ENCODE measurements at places on chromosomes 16 and 17.

- no peak for DNase-seq
These were observed 545 bp downstream of the ARHGAP17 start for GRCh38 chr16:25014500-25015147.

DNA sequence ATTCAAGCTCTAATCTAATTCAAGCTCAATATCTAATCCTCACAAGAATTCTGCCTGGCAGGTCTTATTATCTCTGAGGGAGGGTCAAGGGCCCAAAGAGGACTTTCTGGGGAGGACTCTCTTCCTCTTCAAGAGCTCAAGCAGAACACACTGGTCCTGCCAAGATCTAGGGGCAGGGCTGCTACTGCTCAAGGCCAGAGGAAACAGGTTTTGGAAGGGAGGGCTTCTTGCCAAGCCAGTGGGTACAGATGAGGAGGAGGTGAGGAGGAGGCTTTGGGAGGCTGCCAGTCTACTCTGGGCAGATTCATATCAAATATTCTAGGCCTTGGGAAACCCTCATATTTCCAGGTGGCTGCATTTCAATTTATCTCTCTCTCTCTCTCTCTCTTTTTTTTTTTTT, 51.8 kb upstream of the IL34 start:
- no peak for DNase-seq

DNA sequence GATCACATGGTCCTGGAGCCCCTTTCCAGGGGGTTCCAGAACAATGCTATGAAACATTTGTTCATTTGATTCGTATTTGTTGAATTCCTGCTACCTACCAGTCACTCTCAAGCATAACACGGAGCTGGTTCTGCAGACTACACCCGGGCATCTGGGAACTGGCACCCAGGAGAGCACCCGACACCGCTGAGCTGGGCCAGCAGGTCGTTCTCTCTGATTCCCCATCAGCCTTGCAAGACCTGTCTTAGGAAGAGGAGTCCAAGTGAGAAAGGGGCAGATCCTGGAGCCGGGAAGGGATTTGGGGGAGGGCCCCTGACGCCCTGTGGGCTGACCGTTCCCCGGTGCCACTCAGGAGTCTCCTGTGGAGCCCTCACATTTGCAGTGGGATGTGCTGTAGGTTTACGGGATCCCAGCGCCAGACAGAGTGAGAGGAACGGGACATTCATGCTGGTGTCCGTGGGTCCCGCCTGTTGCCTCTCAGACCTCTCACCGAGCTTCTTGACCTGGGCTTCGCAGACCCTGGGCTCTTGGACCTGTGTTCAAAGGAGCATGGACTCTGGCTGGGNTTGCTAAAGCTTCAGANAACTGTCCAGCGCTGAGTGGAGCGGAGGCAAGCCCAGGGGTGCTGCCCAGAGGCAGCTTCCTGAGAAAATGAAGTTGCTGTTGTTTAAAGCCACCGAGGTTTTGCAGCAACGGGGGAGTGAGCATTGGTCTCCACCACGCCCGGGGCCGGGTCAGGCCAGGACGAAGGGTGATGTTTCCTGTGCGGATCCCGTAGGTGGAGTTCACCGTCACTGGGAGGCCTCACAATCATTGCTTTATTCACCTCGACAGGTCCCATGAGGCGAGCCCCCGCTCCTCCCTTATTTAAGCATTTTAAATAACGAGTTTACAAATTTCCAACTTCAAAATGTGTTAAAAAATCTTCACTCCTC, 49.2 kb downstream of the METRNL start:
- no peak for DNase-seq

DNA sequence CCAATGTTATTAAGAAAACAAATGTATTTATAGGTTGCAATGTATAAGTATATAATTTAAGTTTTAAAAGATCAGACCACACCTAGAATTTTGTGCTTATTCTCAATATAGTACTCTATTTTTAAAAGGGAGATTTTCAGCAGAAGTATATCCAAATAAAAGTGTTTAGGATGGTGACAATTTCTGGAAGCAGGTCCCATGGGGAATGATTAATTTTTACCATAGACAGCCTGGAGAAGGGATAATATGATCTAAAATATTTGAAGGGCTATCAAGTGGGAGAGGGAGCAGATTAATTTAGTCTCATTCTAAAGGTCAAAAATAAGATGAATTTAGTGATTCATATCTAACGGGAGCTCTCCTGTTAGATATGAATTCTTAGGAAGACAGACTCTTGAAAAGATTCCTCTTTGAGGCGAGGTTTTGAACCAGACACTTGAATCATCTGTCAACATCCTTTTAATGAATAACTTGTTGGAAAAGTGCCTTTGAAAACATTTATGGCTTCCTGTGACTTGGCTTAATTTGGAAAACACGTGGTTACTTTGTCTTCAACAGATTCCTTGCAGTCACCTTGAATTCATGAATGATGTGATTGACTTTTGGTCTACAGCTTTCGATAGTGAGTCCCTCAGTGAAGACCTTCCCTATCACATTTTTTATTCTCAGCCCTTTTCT, 29.3 kb upstream of the SMIM36 start:
- DNase-seq, result no peak

DNA sequence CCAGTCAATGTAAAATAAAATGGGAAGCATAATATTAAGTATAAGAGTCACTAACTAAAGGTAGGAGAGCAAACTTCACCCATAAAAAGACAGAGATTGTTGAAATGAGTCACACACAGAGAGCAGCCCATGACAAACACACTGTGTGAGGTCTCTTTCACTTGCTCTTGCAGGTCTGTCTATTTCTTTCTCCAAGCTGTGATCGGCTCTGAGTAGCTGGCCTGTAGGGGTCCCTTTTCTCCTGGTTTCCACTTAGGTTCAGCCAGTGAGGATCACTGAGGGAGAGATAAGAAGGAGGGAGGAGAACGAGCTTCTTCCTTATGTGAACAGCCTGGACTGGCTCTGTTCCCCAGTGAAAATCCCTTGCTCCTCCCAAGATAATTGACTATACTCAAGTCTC, 133.7 kb upstream of the HS3ST3A1 start:
- DNase-seq, result no peak

- no peak for DNase-seq
These were observed 12.1 kb upstream of the PRKCB start for GRCh38 chr16:23823475-23824384.

- no peak for DNase-seq
These were observed 15.9 kb downstream of the SLC46A1 start for GRCh38 chr17:28390141-28390540.

- no peak for DNase-seq
These were observed 48.5 kb downstream of the IRF8 start for GRCh38 chr16:85947230-85948137.

GRCh38 chr17:76132574-76133338, 8.3 kb downstream of the FOXJ1 start:
- no peak for DNase-seq

DNA sequence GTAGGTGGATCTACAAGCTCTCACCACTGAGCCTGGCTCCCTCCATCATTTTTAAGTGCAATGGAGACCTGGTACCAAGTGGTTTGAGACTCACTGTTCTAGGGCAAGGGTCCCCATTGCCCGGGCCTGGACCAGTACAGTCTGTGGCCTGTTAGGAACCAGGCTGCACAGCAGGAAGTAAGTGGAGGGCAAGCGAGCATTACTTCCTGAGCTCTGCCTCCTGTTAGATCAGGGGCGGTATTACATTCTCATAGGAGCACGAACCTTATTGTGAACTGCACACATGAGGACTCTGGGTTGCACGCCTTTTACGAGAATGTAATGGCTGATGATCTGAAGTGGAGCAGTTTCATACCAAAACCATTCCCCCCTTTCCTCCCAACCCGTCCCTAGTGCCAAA, 6.8 kb upstream of the ZNF594 start:
- DNase-seq, result no peak

DNA sequence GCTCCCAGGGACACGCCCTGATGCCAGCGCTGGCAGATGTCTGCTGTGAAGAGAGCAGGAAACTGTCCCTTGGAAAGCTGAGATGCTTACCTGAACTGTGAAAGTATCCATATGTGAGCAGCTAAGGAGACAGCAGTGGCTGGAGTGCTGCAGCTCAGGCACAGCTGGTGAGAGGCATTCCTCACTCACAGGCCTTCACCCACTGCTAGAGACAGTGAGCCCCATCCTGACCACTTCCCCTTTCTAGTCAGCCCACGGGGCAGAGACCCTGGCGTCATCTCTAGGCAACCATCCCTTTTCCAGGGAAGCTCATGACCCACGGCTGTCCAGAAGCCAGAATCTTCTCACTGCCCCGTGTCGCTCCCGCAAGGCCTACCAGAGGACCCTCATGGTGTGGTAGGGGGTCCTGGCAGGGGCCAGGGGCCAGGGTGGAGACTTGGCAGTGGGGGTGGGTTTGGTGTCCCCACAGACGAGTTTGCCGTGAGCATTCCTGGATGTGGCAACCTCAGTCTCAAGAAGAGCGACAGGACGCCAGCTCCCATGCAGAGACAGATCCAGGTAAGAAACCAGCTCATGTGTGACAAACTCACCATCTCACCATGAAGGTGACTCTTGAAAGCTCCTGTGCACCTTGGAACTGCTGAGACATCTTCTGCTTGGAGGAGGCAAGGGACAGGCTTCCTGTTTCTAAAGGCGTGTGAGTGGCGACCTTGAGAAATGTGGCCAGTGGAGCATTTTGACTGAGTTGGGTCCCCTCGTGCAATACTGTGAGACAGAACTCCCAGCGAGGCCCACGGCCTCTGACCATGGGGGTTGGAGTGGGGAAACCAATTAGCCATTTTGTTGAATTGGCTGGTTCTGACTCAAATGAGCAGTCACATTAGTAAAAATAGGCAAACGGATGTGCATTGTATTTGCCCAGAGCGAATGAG, at the start of gene SCIMP:
Gene SCIMP, minus strand, starts transcription at position 216 of the 932 bp plus-strand sequence. Its CDS starts 105 bp downstream, at position 111.
- no peak for DNase-seq

GRCh38 chr16:56828647-56829046, 36.4 kb upstream of the SLC12A3 start:
- DNase-seq, result no peak

- DNase-seq, result no peak
These were observed 6.2 kb downstream of the GGA2 start for GRCh38 chr16:23504076-23504452.

Measured in HS-5 (cell line).